ENCODE measurements at places on chromosomes 12 and 14.

GRCh38 chr14:52481864-52482263, 70.4 kb downstream of the TXNDC16 start:
- DNase-seq, result no peak

DNA sequence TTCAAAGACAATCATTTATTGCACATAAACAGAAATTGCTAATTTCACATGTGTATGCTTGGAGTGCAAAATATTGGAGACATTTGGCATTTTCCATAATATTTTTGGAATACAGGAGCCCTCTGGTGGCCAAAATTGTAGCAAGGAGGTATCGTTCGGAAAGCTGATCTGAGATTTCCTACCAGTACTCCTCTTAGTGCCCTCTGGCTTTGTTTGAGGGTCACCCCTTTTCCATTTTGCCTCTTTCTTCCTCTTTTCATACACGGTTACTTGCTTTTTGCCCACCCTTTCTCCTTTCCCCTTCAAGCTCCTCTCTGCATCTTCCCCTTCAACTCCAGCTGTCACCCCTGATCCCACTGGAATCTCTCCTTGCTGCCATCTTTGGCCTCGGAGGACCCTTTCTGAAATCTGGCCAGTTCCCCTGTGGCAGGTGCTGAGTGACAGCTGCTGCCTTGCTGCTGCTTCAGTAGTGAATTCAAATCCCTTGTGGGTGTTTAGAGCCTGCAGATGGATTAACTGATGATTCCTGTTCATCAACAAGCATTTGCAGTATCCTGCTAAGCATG, 164.6 kb upstream of the PARP11 start:
- no peak for DNase-seq

GRCh38 chr12:131221061-131221956, 267.6 kb downstream of the ADGRD1 start:
- no peak for DNase-seq

DNA sequence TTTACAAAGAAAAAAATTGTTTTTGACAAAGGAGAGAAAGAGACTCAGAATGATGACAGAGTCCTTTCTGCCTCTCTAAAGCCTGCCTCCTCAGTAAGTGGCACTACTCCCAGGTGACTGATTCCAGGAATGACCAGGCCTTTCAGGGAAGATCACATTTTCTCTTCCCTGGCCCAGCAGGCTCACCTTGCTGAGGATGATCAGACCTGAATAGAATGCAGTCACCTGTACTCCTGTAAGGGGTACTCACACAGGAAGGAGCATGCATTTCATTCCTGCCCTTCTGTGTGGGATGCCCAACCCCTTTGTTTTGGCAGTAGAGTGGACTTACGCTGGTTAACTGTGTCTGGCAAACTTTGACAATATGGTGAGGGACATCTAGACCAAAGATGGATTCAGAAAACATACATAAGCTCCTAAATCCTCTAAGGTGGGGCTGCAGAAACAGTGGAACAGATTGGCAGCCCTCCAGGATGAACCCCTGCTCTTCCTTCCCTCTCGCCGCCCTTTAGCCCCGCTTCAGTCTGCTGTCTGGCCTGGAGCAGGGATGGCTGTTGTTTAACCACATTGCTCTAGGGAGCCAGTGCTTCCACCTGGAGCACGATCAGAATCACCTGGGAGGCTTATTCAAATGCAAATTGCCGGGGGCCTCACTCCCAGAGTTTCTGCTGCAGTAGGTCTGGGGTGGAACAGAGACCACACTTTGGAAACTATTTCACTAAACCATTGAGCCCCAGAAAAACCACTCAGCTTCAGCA, 29.8 kb downstream of the ERG28 start:
- DNase-seq, result no peak

GRCh38 chr12:13135371-13136178, 32.1 kb upstream of the GSG1 start:
- peak; percentile 93 for DNase-seq

- DNase-seq, result no peak
Observed at GRCh38 chr12:121826318-121827150, 22.7 kb downstream of the SETD1B start.

GRCh38 chr14:100523131-100523842, 63.9 kb downstream of the BEGAIN start:
- peak; percentile 45 for DNase-seq

DNA sequence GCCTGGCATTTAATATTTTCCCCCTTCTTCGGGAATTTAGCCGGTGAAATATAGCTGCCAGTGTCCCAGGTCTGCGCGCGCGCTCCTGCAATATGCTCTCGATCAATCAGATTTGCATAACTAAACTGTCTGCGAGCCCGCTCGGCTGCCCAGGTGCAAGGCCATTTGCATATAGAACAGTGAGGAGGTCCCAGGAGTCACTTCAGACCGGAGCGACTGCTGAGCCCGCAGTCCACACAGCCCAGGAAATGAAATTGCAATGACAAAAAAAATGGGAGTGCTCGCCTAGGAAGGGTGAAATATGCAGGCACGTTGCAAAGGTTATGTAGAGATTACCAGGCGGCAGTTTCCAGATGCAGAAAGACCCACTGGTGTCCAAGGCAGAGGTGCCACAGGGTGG, 228.5 kb downstream of the VRK1 start:
- no peak for DNase-seq

DNA sequence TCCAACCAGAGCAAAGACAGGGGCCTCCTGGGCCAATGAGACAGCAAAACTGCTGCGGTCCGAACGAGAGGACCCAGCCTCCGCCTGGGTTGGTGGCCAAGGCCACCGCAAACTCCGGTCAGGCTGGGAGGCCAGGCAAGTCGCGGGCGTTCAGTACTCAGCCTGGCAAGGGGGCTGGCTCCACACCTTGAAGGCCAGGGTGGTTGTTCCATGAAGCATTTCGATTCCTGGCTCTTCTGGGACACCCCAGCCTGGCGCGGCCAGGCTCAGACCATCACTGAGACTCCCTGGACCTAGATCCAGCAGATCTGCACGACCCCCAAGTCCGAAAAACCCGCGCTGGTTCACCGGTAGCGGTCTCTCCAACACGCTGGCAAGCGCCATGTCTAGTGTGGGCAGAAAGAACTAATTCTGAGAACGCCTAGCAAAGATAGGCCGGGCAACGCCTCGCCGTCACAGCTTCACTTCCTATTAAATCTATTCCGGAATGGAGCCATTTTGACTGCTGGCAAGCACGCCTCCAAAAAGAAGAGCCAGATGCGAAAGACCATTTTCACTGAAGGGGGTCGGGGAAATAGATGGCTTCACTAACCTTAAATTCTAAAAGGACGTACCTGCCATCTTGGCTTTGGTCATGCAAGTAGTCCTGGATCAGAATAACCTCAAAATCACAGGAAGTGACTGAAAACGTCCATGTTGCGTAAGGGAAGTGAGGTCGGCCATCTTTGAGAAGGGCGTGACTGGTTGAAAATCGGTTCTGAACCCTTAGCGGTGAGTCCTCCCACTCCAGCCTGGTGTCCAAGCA, at the start of gene PSMB5:
Gene PSMB5 (minus strand): TSS at position 403 of the 805 bp plus-strand sequence. CDS start 19 bp downstream, at position 384.
- DNase-seq, result peak; percentile 92

- no peak for DNase-seq
Observed at GRCh38 chr12:117744418-117744817, 224.4 kb downstream of the KSR2 start.

- DNase-seq, result no peak
Observed at GRCh38 chr12:108798551-108799221, 58.7 kb downstream of the SSH1 start.

GRCh38 chr14:95043732-95044462, 113.4 kb downstream of the DICER1 start:
- DNase-seq, result peak; percentile 37

DNA sequence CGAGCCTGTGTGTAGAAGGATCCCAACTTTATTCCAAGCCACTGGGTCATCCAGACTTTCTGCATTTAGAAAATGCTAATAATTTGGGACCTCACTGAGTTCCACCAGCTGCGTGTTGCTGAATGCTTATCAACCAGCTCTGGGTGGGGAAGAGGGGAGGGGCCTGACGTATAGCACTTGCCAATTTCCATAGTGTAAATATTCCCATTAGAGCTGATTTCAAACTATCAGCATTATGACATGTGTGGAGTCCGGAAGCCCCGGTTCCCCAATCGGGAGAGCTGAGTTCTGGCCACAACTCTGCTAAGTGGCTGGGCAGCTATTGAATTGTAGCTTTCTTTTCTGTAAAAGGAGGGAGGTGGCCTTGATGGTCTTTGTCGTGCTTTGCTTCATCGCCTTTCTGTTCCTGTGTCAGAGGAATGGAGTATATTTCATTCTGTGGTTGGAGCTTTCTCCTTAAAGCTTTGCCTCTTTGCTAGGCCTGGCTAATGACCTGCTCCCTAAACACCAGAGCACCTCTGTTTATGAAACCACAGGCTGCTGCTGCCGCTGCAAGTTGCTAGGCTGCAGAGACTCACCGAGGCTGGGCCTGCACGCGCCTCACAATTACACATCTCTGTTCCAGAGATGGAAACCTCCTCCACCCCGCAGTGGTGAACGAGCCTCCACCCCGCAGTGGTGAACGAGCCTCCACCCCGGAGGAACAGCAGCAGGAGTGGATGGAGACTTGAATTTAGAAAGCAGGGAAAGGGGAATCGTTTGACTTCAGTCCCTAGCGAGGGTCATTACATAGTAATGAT, 7.7 kb upstream of the BCL7A start:
- DNase-seq, result no peak

DNA sequence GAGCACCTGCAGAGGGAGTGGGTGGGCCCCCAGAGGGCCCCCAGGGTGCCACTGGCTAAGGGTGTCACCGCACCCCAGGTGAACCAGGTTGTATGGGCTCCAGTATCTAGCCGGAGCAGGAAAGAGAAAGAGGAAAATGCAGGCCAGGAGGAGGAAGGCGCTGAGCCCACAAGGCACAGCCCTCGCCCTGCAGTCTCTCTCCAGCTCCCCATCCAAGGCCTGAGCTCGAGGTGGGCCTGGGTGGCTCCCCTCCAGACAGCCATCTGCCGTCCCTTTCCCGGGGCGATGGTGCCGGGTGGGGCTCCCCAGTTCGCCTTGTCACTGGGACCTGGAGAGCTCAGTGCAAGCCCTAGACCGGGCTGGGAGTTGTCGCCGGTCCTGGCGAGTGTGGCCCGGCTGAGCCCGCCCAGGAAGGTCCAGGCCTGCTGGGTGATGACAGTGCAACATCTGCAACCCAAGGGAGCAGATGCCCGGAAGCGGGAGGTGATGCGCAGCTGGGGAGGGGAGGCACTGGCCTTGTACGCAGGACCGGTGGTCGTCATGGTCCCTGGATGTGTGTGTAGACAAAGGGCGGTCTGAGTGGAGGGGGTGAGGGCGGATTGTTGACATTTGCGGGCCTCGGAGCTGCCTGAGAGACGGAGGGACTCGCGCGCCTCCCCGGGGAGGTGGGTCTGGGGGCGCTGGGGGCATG, 716 bp downstream of the TMEM179 start:
- no peak for DNase-seq

GRCh38 chr12:15280930-15281329, 41.4 kb upstream of the PTPRO start:
- DNase-seq, result no peak

- no peak for DNase-seq
Observed at GRCh38 chr12:40038619-40039018, 67.3 kb downstream of the SLC2A13 start.

DNA sequence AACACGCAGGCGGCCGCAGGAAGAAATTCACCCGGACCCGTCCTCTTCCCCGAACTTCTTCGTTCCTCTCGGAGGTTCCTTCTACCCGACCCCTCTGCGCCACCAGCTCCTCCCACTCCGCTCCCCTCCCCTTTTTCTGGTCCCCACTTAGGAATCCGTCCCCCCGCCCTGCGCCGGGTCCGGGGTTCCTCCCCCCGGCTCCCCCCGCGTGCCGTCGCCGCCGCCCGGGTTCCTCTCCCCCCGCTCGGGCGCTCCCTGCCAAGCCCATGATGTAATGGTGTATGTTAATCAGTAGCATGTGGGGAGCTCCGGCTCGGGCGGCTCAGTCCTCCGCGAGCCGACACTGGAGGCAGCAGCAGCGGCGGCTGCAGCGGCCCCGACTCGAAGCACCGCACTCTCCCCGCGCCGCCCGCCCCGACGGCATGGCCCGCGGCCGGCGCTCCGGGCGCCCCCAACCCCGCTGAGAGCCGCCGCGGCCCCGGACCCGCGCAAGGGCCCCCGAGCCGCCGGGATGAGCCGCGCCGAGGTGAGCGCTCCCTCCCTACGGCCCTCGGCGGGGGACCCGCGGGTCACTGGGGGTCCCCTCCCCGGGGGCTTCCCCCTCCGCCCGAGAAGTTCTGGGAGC, 1.0 kb upstream of the SAMD4A start:
- peak; percentile 96 for DNase-seq

DNA sequence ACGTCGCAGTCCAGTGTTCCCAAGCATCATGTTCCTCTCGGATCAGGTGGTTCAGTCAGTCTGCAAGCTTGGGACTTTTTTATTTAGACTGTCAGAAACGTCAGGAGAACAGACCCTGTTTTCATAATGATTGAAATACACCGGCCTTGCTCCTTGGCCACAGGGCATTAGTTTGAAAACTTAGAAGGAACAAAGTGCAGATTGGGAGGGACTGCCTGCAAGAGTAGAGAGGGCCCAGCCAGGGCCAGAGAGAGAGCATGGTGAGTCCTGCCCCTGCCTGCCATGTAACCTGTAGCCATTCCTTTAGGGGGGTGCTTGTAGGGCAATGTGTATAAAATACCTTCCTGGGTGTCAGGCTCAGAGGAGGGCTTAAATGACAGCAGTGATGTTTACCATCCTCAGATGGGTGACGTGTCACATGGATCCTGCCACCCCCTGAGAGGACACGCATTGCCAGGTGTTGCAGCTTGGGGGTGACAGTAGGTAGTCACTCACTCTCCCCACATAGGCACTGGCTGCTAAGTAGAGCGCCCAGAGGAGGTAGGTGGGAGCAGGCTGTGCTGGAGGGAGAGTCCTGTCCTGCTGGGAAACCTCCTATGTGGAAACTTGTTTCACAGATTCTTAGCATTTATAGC, 45.7 kb downstream of the MMAB start:
- no peak for DNase-seq

- DNase-seq, result no peak
Observed at GRCh38 chr14:31965071-31965734, 111.9 kb upstream of the ARHGAP5 start.

DNA sequence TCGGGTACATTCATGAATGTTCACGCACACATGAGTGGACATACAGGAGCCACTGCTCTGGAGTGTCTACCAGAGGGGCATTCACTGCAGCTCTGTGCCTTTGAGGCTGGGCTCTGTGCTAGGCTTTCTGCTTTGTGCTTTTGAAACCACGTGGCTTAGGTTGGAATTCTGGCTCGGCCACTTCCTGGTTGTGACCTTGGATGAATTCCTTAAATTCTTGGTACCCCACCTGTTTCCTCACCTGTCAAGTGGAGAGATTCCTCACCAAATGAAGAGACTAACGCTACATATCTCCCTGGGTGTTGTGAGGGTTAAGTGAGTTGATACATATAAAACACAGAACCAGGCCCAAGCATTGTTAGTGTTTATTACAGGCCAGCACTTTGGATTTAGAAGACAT, 842.8 kb downstream of the VRK1 start:
- DNase-seq, result no peak

- DNase-seq, result peak; percentile 49
Observed at GRCh38 chr12:34595749-34596733, 573.7 kb downstream of the ALG10 start.

- DNase-seq, result no peak
Observed at GRCh38 chr12:127558361-127558760, 708.6 kb upstream of the TMEM132C start.

GRCh38 chr12:69514111-69514510, 43.9 kb downstream of the FRS2 start:
- no peak for DNase-seq

GRCh38 chr12:64720884-64721283, 38.3 kb downstream of the GNS start:
- no peak for DNase-seq

GRCh38 chr12:72925716-72926115, 653.5 kb downstream of the TRHDE start:
- DNase-seq, result no peak
